C1 segment of cervical spinal cord (tissue), 14 donors: ENCODE measurements at places on chromosomes 13 and 19.

DNA sequence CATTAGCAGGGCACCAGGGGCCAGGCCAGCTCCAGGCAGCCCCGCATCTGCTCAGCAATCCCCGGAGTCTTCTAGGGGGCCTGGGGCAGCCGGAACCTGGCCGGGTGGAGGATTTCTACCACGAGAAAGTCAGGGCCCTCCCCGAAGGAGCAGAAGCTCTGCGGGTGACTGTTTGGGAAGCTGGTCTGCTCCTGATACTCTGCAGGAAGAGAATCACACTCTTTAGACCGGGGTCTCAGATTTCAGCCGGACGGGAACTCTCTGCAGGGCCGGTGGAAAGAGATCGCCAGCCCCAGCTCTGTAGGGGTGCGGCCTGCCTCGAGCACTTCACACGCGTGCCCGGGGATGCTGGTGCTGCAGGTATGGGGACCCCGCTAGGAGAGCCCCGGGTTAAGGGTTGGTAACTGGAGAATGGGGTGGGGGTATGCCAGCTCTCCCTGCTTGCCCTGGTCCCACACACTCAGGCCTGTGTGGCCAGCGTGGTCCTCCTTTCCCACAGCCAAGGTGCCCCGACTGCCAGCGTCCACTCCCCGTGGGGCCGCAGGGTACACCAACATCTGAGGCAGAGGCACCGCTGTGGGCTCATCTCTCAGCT is 20.1 kb downstream of the RASA3 start:
- no peak for DNase-seq

GRCh38 chr13:19289180-19289579 is 107.6 kb upstream of the TUBA3C start:
- DNase-seq = no peak

DNA sequence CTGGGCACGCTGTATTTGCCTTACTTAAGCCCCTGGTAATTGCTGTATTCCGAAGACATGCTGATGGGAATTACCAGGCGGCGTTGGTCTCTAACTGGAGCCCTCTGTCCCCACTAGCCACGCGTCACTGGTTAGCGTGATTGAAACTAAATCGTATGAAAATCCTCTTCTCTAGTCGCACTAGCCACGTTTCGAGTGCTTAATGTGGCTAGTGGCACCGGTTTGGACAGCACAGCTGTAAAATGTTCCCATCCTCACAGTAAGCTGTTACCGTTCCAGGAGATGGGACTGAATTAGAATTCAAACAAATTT is 676 bp downstream of the BRCA2 start:
- DNase-seq = no peak

DNA sequence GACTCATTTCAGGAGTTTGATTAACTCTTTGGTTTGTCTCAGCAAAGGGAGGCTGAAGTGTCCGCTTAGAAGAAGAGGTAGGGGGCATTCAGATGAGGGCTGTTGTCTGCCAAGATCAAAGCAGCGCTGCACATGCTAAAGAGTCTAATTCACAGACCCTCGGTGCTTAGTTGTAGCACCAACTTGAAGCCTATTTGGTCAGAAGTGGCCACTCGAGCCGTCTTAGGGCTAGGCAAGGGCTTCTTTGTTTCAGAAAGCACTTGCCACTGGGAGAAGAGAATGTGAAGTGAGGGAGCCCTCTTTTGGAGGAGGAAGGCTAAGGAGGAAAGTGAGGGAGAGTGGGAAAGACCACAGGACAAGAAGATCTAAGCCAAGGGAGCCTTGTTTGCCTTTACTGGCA is 313.4 kb upstream of the TMTC4 start:
- no peak for DNase-seq

GRCh38 chr19:31304831-31305312 is 44.4 kb downstream of the TSHZ3 start:
- DNase-seq = no peak

DNA sequence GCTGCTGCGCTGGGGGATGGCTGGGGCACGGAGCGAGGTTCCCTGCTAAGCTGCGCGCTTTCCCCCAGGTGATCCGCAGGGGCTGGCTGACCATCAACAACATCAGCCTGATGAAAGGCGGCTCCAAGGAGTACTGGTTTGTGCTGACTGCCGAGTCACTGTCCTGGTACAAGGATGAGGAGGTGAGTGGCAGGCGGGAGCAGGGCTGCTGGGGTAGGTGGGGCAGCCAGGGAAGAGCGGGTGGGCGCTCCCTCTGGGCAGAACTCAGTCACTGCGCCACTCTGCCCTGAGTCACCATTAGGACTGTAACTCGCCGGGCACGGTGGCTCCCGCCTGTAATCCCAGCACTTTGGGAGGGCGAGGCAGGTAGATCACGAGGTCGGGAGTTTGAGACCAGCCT is 23.8 kb downstream of the TMED1 start:
- DNase-seq = no peak

DNA sequence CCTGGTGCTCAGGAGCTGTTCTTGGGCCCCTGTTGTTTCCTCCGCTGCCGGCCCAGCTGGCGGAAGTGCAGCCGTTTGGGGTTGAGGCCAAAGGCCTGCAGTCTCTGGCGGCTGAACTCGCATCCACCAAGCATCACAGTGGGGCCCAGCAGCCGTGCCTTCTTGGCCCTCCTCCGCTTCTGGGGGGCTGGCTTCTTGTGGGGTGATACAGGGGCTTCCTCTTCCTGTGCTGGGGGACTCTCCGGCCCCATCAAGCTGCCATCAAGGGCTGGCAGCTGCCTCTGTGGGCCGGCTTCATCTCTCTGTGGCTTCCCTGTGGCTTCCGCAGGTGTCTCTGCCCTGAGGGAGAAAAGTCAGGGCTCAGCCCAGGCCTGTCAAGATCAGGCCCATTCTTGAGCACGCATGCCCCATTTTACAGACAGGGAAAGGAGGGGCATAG is 10.3 kb downstream of the ATG4D start:
- no peak for DNase-seq

DNA sequence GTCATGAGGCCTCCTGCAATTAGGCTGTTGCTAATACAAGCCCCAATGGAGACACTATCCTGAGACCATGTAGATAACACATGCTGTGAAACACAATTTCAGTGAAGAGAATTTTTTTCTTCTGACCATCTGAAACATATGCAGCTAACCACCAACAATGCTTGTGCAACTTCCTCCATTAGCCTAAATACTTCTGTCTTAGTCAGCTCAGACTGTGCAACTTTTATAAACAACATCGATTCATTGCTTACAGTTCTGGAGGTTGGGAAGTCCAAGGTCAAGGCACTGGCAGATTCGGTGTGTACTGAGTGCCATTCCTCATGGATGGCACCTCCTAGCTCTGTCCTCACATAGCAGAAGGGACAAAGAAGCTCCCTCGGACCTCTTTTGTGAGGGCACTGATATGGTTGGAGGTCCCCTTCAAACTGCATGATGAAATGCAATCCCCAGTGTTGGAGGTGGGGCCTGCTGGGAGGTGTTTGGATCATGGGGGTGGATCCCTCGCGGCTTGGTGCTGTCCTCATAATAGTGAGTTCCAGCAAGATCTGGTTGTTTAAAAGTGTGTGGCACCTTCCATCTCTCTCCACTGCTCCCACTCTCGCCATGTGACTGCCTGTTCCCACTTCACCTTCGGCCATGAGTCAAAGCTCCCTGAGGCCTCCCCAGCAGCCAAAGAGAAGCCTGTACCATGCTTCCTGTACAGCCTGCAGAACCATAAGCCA is 27.7 kb downstream of the STK24 start:
- no peak for DNase-seq

DNA sequence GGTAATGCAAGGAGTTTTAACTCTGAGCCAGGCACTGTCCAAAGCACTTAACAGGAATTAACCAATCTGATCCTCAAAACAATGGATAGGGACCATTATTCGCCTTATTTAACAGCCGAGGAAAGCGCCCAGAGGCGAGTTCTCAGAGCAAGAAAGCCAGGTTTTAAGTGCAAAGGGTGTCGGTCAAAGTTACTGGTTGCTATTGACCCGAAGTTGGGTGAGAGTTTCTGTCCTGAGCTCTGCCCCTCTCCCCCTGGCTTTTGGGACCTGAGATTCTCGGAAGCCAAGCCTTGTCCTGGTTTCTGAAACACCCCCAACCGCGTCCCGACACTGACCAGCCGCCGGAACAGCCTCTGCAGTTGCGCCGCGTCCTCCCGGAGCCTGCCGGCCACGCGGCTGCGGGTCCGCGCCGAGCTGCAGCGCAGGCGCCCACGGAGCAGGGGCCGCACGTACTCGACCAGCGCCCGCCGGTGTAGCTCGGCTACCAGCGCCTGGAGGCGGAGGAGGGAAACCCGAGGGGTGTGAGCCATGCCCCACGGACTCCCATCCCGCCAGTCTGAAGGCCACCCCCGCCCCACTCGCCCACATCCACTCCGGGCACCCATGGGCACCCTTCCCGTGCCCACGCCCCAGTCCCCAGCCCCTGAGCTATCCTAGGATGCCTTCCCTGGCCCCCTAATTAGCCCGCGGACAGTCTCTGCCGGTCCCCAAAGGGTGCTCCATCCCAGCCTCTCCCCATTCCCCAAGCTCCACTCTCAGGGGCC is 27.8 kb downstream of the EXOC3L2 start:
- DNase-seq = no peak
